ENCODE measurements at places on chromosomes 3 and 15. TPM values are rescaled to one million over a fixed set of nuclear protein-coding genes. Genes with fewer than 3 reads are reported as not detected.

SLC12A1 gene
- total RNA-seq, result not detected

CCR3 gene
- total RNA-seq, result not detected

CA12 gene
- 128 TPM for total RNA-seq

GRM2 gene
- under 0.01 TPM for total RNA-seq

RTP1 gene
- total RNA-seq, result not detected

FANCD2OS gene
- not detected for total RNA-seq

TRPM1 gene
- total RNA-seq, result not detected

MOBP gene
- under 0.01 TPM for total RNA-seq

PLA1A gene
- total RNA-seq, result 0.25 TPM

ALS2CL gene
- total RNA-seq, result 1.4 TPM

EFCC1 gene
- total RNA-seq, result not detected

CCR2 gene
- not detected for total RNA-seq

CHRM5 gene
- 0.75 TPM for total RNA-seq
